Mucosa of gallbladder (tissue), 1 donor: ENCODE measurements at places on chromosomes 6 and 20.
A peak's percentile ranks its signal among the peaks of the same experiment; 100 is the strongest.

DNA sequence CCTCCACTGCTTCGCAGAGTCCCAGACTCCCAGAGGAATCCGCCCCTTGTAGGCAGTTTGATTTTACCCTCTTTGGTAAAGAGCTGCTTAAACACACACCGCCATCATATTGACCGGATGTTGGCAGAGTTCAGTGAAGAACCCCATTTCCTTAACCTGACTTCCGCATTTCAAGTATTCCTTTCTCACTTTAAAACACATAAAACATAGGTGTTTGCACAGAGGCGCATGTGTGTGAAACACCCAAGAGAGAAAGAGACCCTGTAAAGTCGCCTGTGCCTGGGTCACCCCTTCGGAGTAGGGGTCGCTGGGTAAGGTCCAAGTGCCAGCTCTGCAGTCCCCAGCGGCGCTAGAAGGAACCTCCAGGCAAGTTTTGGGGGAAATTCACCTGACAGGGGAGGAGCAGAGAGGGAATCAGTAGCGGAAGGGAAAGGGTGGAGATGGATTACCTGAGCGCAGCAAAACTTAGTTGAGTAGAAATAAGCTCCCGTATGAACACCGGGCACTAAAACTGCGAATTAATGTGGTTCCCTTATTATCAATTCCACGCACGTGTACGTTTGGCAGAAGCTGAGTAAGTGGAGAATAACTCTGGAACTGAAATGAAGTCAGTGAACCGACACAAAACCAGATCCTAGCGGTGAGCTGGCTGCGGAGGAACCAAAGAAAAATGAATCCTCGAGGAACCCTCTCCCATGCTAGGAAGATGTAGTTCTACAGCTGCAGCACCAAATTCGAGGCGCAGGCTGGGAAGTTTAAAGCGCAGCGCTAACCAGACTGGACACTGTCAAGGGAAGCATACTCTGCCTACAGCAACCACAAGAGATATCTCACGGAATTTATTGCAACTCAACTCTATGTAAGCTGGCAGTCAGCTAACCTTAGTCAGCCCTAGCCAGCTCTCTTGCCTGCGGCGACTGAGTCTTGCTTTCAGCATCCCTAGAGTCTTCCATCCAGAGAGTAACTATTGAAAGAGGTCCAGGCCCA is 3.5 kb upstream of the HTR1B start:
- DNase-seq: no peak

DNA sequence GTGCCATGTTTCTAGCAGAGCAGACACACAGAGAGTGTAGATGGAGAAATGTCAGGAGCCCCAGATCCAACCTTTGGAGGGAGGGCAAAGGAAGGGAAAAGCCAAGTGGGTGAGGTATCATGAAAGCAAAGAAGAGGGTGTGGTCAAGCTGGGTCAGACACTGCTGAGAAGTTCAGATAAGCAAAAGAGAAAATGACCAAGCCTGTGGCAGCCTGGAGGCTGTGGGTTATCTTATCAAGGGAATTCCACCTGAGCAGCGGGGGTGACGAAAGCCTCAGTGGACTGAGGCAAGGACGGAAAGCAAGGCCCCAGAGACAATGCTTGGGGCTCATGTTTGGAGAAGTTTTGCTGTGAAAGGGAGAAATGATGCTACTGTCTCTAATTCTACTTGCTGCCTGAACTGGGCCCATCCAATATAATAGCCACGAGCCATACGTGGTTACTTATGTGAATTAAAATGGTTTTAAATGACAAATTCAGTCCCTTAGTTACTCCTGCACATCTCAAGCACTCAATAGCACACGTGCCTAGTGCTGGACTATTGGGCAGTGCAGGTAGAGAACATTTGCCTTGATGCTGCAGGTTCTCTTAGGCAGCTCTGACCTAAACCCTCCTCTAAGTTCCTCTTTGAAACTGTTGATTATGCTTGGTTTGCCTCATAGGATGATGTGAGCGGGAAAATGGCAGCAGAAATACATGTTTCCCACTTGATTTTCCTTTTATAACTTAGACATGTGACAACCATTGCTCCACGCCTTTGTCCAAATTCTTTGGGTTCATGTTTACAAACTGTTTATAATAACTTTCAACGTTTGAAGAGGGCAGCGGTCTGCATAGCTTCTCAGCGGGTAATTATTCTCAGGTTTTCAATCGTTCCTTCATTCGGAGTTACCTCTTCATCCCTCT is 63.7 kb downstream of the SLC22A23 start:
- DNase-seq: no peak

GRCh38 chr6:80287607-80288006 is 181.1 kb downstream of the BCKDHB start:
- no peak for DNase-seq

DNA sequence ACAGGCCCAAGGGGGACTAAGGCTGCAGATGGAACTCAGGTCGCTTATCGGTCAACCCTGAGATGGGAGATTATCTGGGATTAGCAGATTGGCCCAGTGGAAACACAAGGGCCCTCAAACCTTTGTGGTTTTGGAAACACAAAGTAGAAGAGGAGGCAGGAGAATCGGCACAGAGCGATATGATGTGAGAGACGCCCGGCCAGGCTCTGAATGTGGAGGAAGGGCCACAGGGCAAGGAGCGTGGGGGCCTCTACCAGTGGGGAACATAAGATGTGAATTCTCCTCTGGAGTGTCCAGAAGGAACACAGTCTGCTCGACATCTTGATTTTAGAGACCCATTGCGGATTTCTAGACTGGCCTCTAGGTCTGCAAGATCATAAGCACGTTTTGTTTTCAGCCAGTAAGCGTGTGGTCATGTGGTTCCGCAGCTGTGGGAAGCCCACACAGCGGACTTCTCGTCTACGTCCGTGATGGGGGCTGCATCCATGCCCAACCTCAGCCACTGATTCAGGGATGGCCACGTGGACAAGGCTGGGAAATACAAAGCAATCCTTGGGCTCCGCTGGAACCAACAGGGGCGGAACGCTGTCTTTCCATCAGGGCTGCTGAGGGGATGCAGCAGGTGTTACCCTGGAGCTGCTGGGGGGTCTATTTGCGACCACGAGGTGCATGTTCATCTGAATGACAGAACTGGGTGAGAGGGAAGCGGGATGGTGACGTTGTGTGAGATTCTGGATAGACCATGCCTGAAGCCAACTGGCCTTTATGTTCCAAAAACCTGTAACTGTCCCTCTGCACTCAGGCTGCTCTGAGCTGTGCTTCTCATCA is 127.6 kb upstream of the PMEPA1 start:
- DNase-seq: no peak

- DNase-seq: no peak
Observed at GRCh38 chr6:36973190-36973589, 12.8 kb downstream of the MTCH1 start.

DNA sequence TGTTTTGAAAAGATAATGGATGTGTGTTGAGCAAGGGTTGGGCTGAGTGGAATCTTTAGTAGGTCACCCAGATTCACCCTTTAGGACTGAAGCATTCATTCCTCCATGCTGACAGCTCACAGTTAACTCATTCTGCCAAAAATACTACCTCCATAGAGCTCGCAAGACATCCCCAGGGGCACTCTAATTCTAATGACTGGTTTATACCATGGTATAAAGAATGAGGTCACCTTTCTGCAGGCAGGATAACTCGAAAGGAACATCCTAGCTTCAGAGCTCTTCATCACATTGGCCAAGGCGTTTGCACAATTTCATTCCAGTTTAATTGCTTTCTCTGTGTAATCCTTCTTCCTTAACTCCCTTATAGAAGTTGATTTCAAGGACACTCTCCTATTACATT is 1257.2 kb upstream of the EYS start:
- DNase-seq: no peak

DNA sequence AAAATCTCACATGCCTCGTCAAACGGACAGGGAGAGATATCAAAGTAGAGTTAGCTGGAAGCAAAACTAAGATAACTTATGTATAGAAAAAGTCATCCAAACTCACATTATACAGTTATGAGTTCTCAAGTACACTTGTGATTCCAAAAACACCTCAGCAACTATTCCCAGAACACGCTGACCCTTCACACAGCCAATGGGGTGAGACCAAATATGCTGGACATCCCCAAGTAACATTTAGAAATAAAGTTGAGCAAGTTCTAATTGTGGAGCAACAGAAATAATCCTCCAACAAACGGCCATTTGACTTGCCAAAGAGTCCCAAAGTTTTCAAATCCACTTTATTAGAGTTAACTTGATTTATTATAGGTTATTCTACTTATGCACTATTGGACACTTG is 52.4 kb downstream of the LY86 start:
- no peak for DNase-seq

GRCh38 chr6:13573669-13574110 is 711 bp upstream of the SIRT5 start:
- DNase-seq: peak; percentile 30

- DNase-seq: no peak
Observed at GRCh38 chr6:55778705-55779104, 96.7 kb downstream of the BMP5 start.

- DNase-seq: no peak
Observed at GRCh38 chr6:105161421-105161820, 18.4 kb downstream of the POPDC3 start.

DNA sequence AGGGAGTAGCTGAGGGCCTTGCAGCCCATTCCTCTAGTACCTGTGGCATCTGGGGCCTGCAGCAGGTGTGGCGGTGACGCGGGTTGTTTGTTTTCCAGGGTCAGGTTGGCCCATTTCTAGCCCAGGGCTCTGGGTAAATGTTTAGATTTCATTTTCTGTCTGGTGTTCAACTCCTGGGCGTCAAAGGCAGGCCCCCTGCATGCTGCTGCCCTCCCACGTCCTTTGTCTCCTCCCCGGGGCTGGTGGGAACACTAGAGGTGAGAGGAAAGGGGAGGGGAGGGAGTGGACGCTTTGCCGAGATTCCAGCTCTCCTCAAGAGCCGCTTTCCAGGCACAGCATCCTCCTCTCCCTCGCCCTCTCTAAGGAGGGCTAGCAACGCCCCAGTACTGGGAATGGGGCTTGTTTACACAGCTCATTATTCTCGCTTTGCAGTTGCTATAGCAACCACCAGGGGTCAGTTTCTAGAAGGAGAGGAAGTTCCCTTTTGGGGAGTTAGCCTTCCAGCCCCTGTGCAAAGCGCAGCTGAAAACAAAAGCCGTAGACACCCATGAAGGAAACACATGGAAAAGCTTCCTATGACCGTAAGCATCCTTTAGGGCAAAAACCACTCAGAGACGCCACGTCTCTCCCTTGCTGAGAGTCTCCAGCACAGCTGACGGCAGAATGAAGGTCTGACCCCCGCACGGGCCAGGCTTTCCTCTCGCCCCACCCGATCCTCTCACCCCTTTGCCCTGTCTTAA is 170.6 kb downstream of the LY86 start:
- peak; percentile 55 for DNase-seq

GRCh38 chr6:29943053-29943966 is 978 bp downstream of the HLA-A start:
- DNase-seq: no peak

GRCh38 chr6:154232013-154232910 is 124.3 kb downstream of the IPCEF1 start:
- no peak for DNase-seq

DNA sequence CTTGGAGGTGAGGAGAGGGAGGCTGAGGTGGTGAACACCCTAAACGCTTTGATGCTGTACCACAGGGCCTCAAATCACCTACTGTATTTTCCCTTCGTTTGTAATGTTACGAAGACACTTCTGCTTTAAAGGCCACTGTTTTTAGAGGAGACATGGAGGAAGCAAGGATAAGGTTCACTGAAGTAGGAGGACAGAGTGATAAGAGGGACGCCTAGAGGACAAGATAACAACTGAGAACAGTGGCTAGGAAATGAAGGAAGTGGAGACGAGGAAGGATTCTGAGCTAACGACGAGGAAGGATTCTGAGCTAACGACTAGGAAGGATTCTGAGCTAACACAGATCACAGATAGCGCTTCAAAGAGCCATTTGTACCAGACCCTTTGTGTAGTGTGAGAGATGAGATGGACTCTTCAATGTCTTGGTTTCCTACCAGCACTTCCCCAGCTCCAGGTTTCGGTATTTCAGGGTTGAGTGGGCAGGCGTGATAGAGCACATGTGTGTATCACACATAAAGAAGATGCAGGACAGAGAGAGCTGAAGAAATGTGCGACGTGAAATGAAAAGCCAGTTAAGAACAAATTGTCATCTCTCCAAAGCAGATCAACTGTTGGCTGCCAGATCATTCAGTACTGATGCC is 7.5 kb downstream of the SF3B5 start:
- DNase-seq: no peak

GRCh38 chr6:3518356-3519190 is 61.7 kb upstream of the SLC22A23 start:
- DNase-seq: peak; percentile 55

GRCh38 chr6:159679091-159680077 is 13.7 kb downstream of the SOD2 start:
- DNase-seq: no peak

GRCh38 chr6:37502703-37503291 is 3.1 kb upstream of the CCDC167 start:
- DNase-seq: no peak

GRCh38 chr6:17938901-17939300 is 48.5 kb downstream of the KIF13A start:
- no peak for DNase-seq

GRCh38 chr6:89387516-89388201 is 24.4 kb downstream of the RRAGD start:
- DNase-seq: no peak

DNA sequence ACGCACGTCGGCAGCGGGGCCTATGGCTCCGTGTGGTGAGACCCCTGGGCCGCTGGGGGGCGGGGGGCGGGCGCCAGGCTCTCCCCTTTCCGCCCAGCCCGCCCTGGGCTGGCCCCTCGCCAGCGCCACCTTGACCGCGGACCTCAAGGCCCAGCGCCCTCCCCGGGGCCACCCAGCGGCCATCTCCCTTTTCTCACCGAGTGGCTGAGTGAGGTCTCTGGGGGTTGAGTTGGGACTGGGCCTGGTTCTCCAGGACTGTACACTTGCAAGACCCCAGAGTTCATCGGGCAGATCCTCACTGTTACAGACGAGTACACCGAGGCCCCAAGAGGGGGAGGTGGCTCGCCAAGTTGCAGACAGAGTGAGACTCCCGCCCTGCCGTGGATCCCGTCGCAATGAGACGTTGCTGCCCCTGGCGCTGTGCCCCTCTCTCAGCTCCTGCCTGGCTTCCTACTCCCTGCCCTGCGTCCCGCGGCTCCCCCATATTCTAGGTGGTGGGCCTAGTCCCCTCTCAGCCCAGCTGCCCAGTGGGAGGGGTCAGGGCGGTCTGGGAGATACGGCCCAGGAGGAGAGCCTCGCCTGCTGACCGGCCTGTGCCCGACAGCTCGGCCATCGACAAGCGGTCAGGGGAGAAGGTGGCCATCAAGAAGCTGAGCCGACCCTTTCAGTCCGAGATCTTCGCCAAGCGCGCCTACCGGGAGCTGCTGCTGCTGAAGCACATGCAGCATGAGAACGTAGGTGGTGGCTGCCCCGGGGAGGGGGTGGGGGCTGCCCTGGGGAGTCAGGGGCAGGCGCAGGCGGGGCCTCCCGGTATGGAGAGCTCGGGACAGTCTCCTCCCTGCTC is 576 bp downstream of the MAPK13 start:
- peak; percentile 38 for DNase-seq

- no peak for DNase-seq
Observed at GRCh38 chr6:74814440-74814839, 391.4 kb downstream of the COL12A1 start.

- no peak for DNase-seq
Observed at GRCh38 chr20:63168861-63169260, 47.1 kb downstream of the YTHDF1 start.

- DNase-seq: peak; percentile 74
Observed at GRCh38 chr20:57439432-57439831, 48.2 kb downstream of the RBM38 start.

GRCh38 chr6:2899596-2899995 is 3.5 kb downstream of the SERPINB9 start:
- DNase-seq: no peak
